ENCODE measurements at places on chromosomes 11 and 22.

DNA sequence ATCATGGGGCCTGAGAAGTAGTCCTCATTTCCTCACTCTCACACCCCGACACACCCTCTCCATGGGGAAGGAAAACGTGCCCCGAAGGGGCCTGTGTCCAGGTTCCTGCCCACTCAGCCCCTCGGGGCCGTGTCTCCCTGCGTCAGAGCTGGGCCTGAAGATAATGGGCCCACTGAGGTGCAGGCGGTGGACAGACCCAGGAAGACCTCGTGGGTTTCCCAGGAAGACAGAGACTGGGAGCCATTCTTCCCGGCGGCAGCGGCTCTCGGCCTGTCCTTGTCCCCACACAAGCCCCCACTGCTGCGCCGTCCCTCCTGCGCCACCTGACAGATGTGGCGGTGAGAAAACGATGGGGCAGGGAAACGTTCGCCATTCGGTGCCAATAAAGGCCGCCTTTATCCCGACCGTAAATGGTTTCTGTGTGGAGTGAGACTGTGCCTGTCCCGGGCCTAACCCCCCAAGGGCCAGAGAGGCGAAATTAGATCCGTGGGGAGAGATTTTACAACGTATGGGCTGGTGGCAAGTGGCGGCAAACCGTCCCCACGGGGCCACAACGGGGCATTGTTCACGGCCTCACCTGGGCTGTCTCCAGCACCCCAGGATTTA lies 89.0 kb downstream of the CDKN1C start:
- DNase-seq = no peak

DNA sequence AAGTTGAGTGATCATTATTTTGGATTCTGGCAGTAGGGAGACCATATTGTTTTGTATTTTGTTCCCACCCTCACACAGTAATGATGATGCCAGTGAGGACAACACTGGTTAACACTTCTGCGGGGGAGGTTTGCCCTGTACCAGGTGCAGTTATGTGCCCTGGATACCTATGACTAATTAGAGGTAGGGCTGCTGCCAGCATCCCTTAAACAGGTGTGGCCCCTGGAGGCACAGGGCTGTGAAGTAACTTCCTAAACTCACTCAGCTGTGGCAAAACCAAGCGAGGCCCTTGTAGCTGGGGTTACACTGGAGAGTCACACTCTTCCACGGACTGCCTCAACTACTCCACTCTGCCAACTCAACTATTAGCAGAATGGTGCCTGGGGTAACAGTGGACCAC lies 64.5 kb downstream of the MCM5 start:
- no peak for DNase-seq

DNA sequence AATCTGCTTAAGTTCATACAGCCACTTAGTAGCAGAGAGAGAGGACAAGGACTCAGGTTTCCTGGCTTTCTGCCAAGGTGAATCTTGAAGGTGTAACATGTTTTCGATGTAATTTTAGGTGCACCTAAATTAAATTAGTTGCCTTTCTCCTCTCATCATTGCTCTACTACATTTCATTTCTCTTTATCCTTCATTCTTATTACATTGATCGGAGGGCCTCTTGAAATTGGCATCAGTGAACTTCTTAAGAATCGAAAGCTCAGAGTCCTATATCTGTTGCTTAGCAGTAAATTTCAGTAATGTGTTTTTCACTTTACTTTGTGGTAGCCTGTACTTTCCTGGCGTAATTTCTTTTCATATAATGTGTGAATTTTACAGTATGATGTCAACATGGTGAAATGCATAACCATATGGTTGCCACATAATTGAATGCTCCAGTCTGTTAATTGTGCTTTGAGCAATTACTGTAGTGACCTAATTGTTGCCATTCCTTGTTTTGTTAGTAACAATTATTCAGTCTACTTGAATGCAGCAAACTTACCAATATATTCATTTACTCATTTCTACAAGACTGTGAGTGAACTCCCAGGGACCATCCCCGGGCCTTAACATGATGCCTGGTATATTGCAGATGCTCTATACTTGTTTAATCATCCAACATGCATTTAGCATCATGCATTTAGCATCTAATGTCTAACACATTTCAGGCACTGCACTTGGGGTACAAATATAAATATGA lies 138.1 kb downstream of the MAML2 start:
- no peak for DNase-seq

DNA sequence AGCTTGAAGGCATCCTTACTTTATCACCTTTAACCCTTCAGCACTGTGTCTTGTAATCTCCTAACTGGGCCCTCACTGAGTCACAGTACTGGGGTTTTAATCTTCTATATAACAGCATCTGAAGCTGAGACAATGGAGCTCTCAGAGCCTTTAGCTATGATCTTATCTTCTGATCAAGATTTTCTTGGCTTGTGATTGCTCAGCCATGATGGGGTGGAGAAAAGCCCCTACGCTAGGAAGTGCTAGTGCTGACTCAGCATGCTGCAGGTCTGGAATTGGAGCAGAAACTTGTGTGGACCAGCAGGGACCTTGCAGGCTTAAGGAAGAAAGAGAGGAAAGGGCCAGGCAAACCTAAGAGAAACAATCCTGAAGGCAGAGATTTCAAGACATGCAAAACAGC lies 71.7 kb upstream of the EED start:
- DNase-seq = peak; percentile 71

- no peak for DNase-seq
Observed at GRCh38 chr11:129705933-129706332, 109.7 kb upstream of the TMEM45B start.

GRCh38 chr11:76026862-76027261 lies 179.4 kb downstream of the WNT11 start:
- DNase-seq = no peak

DNA sequence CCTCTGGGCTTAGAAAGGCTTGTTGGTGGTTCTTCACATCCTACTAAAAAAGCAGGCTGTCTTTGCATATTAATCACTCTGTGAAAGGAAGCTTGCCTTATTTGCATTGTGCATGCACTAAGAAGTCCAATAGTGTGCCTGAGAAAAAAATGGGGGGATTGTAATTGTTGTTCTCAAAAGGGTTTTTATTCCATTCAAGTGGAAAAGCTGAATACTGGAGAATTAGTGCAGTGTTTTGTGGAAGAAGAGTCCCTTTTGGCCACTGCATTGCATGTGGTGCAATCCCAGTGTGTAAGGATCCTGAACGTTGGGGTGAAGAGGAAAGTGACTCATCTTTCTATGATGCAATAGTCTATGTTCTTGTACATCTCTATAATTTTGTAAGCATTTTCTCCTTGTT lies 16.5 kb downstream of the NCAM1 start:
- DNase-seq = peak; percentile 22

DNA sequence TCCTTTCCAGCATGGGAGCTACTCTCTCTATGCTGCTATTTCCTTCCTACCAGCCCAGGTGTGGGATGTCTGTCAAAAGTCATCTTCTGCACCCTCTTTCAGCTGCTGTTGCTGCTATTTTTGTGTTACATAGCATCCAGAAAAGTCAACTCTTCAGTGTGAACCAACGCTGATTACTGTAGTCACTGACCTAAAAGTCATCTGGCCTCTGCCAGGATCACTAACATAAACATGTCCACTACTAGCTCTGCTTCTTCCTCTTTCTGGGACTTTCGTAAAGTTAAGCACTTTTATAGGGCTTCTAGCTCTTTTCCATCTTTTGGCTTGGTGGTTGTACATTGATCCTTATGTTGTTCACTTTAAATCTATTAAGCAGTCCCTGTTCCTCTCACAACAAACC lies 90.2 kb upstream of the CARD18 start:
- no peak for DNase-seq

GRCh38 chr11:126165757-126166156 lies 45.7 kb downstream of the RPUSD4 start:
- DNase-seq = no peak

DNA sequence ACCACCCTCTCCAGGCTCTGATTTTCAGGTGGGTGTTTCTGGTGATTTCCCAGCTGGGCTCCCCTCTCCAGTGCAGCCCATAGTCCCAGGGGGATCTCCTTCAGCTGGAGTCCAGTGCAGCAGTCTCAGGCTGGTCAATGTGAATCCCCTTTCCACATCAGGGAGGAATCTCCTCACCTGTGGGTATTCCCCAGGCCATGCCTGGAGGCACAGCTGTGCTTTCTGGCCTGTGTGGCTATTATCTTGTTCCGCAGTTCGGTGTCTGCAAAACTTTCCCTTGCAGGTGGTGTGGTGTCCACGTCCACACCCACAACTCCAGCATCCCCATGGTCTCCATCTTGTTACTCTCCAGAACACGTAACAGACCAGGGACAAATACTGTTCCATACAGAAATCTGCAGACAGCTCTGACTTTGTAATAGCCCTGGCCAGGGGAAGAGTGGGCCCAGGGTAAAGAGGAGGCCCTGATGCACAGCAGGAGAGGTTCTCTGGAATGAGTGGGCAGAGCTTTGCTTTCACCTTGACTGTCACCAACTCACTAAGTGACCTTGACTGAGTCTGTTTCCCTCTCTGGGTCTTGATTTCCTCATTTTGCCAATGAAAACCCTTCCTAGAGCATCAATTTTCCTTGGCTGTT lies 183.2 kb downstream of the CSNK2A3 start:
- DNase-seq = no peak

GRCh38 chr22:30875481-30876215 lies 92.9 kb downstream of the MORC2 start:
- DNase-seq = peak; percentile 24

DNA sequence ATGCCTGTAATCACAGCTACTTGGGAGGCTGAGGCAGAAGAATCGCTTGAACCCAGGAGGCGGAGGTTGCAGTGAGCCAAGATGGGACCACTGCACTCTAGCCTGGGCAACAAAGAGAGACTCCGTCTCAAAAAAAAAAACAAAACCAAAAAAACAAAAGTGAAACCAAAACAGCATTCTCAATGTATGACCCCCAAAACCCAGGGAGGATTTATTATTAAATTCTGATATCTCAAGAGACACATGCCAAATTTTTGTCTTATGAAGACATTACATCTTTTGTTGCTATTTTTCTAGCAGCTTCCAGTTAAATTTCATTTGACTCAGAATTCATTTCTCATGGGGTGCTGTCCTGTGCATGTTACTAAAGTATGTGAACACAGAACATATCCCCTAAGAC lies 3.0 kb upstream of the YPEL4 start:
- DNase-seq = no peak
